NCI-H2171 treated with DMSO at 0.1 percent for 48 hours (cell line): ENCODE measurements at places on chromosomes 1 and 21.

DNA sequence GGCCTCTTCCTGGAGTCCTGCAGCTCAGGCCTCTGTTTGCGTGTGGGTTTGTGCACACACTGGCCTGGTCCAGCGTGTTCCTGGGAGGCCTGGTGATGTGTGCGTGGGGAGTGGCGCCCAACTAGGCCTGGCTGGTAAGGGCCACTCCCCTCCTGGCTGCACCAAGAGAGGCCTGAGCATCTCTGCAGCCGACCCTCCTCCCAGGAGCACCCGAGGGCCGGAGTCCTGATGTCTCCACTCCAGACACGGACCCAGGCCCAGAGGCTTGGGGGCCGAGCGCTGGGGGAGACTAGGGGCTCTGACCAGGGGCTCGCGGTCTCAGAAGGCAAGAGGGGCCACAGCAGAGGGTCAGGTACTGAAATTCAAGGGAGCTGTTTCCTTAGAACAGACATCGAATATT lies 33.3 kb downstream of the MORN1 start:
- no peak for DNase-seq

GRCh38 chr1:235937123-235937522 lies 70.4 kb upstream of the LYST start:
- DNase-seq, result no peak

GRCh38 chr1:7479571-7479970 lies 291.5 kb upstream of the VAMP3 start:
- DNase-seq, result no peak

GRCh38 chr1:232883992-232884661 lies 66.3 kb upstream of the NTPCR start:
- no peak for DNase-seq

- DNase-seq, result no peak
These were observed 12.5 kb downstream of the IQGAP3 start for GRCh38 chr1:156559797-156560385.

DNA sequence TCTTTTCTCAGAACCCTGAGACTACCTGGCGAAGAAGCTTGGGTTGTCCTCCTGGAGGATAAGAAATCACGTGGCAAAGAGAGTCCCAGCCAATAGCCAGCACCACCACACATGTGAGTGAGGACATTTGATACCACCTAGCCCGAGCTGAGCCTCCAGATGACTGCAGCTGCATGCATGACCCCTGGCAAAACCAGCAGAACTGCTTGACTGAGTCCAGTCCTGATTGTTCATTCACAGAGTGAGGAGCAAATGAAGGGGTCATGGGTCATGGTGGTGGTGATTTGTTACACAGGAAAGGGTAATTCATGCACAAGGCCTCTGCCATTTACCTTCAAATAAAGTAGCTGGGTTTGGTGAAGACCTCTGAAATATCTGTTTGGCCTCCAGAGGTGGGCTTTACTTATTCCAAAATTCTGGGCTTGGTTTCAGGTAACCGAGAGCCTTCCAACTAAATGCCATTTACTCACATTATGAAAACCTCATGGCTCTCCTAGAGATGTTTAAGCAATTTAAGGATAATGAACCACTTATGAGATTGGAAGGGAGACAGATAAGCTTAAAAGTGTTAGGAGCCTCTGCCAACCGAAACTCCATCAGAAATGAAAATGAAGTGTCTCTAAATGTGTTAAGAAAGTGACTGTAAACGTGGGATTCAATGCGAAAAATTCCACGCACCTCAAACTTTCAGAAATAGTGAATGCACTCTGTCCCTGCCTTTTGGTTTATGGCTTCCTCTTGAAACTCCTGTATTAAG lies 163.3 kb downstream of the SLC35F3 start:
- DNase-seq, result no peak

DNA sequence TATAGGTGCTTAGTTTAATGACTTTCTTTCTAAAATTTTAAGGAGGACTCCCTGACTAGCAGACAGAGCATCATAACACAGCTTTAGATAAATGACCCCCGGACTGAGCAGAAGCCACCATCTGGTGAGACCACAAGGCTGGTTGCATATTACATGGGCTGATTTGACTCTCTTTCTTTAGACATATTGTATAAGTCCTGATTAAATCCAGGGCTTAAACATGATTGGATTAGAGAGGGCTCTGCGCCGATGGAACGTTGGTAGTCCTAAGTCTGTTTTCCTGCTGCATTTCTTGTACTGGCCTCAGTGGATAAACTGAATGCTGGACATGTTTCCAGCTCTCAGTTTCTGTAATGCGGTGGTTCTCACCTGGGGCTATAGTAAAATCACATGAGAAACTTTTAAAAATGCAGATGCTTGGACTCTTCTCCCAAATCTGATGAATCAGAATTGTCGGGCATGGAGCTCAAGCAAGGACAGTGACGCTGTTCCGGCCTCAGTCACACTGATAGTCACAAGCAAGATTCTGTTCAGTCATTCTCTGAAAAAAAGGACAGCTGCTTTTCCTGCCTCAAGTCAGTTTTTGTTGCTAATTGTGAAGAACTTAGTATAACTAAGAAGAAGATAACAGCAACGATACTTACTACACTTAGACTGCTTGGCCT lies 16.6 kb downstream of the DDI2 start:
- no peak for DNase-seq

DNA sequence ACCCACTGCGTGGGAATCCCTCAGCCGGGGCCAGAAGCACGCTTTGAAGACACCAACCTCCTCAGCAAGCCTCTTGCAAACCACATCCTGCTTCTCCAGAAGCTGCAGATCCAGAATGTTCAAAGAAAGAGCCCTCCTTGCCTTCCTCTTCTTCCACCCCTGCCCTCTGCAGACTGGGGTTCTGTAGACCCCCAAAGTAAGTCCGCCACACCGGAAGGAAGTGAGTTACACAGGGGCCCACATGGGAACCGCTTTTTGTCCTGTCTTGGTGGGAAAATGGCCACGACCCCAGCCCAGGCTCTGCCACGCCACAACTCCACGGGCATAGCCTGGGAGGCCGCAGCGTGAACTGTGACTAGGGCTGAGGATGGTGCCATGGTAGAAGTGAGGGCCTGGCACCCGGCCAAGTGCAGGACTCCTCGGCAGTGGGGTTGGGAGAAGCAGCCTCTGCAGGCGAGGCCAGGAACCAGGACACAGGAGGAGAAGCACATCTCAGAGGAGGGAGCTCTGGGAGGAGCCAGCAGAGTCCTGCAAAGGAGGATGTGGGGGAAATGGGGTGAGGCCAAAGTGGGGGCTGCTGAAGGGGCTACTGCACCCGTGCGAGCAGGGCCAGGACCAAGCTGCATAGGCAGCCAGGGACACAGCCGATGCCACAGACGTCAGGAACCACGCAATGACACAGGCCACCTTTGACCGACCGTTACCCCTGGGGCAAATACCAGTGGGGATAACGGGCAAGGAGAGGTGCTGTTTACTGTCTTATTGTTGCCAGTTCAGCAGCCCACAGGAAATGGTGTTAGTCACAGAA lies 30.9 kb downstream of the PDE9A start:
- no peak for DNase-seq

GRCh38 chr1:233327651-233328141 lies at the start of gene MAP3K21:
Gene MAP3K21, plus strand, starts transcription at chr1:233327724. Its CDS starts 305 bp downstream, at chr1:233328029.
- no peak for DNase-seq

- DNase-seq, result no peak
These were observed 25.6 kb upstream of the TMCO2 start for GRCh38 chr1:40221977-40222772.

GRCh38 chr21:35189077-35189863 lies 140.2 kb upstream of the RUNX1 start:
- no peak for DNase-seq

GRCh38 chr21:15967661-15968060 lies 237.9 kb downstream of the USP25 start:
- no peak for DNase-seq

GRCh38 chr1:232209357-232209756 lies 420.6 kb downstream of the SIPA1L2 start:
- no peak for DNase-seq

- DNase-seq, result no peak
These were observed 170.4 kb downstream of the VAV3 start for GRCh38 chr1:107794571-107794970.

GRCh38 chr21:40719615-40720014 lies 127.3 kb downstream of the DSCAM start:
- no peak for DNase-seq

DNA sequence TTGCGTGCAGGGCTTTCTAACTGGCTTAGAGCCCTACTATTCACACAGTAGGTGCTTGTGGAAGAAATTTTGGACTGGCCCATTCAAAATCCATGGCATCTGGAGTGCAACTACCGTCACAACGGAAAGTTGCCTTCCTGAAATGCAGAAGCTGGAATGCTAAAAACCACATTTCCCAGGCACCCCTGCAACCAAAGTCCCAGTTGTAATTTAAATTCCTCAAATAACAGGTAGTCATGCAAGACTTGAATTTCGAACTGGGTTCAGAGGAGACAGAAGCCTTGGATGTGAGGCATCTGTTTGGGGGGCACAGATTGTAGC lies 186.7 kb downstream of the TOMM20 start:
- no peak for DNase-seq

DNA sequence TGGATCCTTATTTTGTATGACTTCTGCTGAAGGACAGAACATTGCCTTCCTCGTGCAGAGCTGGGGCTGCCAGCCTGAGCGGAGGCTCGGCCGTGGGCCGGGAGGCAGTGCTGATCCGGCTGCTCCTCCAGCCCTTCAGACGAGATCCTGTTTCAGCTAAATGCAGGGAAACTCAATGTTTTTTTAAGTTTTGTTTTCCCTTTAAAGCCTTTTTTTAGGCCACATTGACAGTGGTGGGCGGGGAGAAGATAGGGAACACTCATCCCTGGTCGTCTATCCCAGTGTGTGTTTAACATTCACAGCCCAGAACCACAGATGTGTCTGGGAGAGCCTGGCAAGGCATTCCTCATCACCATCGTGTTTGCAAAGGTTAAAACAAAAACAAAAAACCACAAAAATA lies 27.5 kb upstream of the KDM4A start:
- DNase-seq, result no peak

GRCh38 chr1:86753700-86754099 lies 49.3 kb downstream of the SH3GLB1 start:
- peak; percentile 76 for DNase-seq

DNA sequence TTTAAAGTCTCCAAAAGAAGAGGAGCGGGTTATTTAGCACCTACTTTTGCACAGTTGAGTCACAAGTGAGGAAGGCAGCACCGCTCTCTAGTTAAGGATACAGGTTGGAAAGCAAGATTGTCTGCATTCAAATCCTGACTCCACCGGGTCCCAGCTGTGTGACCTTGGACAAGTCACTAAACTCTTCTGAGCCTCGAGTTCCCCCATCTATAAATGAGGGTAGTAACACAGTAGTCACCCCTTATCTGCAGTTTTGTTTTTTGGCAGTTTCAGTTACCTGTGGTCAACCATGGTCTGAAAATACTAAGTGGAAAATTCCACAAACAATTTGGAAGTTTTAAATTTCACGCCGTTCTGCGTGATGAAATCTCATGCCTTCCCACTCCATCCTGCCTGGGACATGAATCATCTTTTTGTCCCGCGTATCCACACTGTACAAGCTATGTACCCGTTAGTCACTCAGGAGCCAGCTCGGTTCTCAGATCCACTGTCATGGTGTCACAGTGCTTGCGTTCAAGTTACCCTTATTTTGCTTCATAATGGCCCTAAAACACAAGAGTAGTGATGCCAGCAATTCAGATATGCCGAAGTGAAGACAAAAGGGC lies 49.4 kb downstream of the CAPZB start:
- no peak for DNase-seq

- no peak for DNase-seq
These were observed 26.8 kb downstream of the CCN1 start for GRCh38 chr1:85607126-85607920.

DNA sequence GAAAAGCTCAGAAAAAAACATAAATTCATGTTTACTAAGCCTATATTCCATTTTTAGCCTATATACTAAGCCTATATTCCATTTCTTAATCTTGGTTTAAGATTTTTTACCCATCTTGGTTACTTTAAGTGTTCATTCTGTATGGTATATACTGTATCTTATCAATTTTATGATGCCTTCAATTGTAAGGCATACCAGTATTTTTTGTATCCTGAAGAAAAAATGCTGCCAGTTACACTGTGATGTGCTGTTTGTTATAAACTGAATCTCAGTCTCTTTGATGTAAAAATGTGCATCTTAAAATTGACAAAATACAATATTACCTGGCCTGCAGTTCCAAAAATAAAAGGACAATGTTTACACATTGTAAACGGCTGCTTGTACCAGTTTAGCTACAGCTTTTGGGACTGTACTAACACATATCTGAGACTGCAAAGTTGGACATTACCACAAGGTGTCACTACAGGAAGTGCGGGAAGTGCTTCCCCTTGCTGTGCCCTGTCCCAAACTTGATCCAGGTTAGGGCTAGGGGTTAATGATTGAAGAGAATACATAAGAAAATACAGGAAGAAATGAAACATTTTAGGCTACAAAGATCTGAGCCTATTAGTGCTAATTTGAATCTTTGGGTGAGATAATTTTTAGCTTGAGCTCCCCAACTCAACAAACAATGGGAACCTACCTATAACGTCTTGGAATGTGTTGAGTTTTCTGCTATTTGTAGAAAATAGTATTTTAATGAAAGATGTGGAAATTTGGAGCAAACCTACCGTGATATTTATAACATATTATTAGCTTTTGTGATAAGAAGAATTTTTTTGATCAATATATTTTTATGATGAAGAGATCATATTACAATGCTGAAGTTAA lies 108.9 kb downstream of the LBR start:
- DNase-seq, result peak; percentile 47

DNA sequence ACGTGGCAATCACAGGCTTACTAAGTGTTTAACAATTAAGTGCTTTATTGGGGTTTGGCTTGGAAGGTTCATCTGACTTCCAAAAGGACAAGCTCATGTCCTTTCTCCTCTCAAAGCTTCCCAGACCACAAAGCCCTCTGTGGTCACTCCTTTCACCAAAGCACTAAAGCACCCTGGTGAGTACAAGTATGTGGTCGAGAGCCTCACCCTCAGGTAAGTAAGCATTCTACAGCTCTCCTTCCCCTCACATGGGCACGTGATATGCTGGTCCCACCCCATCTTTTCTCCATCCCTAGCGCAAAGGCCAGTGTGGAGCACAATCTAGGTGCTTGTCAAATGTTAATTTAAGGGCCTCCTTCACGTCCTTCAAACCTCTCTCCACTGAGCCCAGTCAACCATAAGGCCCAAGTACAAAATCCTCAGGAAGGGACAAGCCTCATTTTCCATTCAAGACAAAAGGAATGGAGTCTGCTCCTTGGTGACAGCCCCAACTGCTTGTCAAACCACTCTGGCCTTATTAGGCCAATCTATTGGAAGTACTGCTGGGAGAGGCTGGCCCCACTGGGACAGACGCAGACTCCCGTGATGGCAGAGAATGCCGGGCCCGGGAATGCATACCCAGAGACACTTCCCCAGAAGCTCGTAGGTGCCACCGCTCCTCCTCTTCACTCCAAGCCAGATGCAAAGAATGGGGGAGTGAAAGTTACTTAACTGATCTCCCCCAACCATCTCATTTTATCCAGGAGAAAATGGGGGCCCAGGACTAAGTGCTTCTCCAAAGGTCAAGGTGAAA lies 7.8 kb downstream of the STMN1 start:
- no peak for DNase-seq

GRCh38 chr1:89523572-89524368 lies 859 bp upstream of the LRRC8B start:
- DNase-seq, result peak; percentile 74
